ENCODE measurements at places on chromosomes 16 and 17.

DNA sequence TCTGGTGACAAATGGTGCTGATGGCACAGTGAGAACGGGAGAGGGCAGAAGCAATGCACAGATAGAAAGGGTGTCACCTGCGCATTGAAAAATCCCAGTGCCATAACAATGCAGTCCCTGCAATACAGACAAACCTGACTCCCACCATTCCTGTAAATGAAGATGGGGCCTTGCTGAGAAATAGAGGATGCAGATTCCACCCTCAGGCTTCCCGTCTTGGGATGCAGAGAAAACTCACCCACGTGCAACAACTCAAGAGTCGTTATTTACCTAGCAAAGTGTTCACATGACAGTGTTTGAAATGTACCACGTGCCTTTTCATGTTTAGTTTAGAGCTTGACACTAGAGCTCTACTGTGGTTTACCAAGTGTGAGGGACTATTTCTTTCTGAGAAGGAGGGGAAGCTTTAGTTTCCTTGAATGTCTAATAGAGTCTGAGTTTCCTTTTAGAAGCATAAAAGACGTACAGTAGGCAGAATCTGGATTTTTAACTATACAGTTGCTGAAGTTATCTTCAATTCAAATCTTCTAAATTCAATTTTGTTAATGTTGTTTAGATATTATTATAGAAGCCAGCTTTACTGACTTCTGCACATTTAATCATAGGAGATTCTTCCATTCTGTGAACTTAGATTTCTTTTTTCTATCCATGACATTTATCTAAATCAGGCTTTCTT, 35.6 kb downstream of the WWOX start:
- no peak for DNase-seq

DNA sequence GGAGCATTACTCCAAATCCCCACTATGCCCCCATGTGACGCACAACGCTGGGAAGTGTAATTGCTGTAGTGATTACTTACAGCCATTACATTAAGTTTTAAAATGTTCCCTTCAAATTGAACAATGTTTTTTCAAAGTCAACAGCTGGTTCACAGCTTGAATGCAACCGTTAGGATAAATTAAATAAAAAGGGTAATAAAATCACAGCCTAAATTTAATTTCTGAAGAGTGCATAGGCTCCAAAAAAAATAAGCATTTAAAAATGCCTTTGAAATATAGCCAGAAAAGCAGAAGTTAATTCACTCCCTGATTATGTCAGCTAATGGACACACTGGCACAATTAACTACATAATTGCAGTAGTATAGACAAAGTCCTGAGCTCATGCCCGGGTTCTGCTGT, 50.5 kb upstream of the KDM8 start:
- no peak for DNase-seq

GRCh38 chr17:82234211-82235055, 5.6 kb downstream of the SLC16A3 start:
- DNase-seq = no peak

DNA sequence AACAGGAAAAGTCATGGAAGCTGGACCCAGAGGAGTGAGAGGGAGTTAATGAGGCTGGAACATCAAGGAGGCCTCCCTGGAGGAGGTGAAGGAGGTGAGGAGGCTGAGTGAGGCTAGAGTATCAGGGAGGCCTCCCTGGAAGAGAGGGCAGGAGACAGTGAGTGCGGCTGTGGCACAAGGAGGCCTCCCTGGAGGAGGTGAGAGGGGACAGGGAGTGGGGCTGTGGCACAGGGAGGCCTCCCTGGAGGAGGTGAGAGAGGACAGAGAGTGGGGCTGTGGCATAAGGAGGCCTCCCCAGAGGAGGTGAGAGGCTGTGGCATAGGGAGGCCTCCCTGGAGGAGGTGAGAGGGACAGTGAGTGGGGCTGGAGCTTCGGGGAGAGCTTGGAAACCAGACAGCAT, 5.5 kb downstream of the CAMKK1 start:
- no peak for DNase-seq

DNA sequence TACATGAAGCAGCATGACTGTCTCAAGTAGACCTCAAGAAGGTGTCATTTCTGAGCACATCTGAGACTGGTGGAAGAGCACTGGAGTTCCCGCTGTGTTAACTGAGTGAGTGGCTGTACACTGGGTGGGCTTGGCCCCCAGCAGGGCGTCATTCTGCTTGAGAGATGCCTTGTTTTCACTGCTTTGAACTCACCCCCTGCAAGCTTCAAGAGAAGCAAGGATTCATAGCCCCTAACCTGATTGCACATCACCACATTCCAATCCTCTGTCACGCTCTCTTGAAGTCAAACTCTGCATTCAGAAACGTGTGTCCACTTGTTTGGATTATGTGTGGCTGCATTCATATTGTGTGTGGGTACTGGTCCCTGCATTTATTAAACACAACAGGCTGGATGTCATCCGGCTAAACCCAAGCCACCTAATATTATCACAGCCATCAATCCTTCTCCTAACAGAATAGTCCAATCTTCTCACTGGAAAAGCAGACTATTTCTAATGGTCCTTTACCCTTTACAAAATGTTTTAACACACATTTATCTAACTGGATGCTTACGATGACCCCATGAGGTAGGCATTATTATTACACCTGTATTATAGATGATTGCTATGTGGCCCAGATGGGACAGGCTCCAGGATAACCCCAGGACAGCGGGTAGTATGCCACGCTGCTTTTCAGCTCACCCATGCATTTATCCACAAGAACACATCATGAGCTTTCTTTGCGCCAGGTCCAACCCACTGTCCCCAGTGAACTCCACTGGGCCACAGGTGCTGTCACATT, 76.3 kb downstream of the USP31 start:
- DNase-seq = no peak

DNA sequence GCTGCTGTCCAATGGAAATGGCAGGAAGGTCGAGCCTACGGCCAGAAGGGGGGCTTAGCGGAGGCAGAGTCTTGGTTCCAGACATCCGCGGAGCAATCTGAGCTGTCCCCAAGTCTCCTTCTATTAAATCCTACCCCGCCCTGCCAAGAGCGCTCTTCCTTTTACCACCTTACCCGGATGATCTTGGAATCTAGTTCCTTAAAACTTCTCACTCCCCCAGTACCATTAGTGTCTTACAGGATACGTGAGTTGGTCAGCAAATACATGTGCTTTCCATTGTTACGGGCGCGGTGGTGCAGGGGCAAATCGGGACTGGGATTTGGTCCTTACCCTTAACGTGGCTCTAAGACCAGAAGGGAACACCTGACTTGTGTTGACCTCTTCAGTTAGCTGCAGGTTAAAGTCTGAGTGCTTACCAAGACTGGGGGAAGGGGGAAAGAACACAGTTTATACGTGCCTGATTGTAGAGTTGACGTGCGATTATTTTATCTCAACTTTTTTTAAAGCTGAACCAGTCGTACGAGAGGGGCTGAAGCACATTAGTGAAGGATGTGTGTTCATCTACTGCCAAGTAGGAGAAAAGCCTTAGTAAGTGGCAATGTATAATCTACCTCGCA, 495 bp downstream of the TXNDC17 start:
- no peak for DNase-seq

GRCh38 chr17:9824094-9824493, 1.6 kb upstream of the GLP2R start:
- no peak for DNase-seq

GRCh38 chr17:3546521-3546920, 11.1 kb downstream of the TRPV3 start:
- no peak for DNase-seq

GRCh38 chr16:51392521-51393187, 241.6 kb upstream of the SALL1 start:
- no peak for DNase-seq

DNA sequence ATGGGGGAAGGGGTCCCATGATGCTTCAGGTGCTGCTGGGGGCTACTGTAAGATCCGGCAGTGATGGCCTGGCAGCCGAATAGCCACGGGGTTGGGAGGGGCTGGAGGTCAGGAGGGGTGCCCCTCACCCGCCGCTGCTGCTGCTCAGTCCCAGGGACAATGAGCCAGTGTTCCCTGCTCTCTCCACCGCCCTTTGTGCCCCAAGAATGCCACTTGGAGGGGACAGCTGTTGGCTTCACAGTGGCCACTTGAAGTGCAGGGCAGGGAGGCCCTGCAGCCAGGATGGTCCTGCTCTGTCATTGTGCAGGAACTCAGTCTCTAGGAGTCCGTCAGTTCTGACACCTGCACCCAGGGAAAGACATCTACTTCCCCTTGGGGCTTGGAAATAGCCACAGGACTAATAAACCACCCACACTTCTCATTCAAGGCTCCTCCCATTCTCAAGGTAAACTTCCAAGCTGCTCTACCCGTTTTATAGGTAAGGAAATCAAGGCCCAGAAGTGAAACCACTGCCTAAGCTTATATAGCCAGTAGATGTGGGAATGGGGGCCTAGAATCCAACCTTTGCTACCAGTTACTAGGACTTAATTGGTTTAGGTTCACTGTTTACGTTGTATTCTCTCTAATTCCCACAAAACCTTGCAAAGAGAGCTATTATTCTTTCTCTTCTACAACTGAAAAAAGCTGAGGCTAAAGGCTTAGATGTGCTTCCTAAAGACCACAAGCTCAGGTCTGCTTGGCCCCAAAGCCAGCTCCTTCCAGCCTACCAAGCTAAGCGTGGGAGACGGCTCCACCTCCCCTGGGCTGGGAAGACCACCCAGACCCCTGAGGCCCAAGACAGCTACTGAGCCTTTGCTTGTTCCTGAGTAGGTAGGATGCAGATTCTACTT, 6.2 kb upstream of the CPSF4L start:
- no peak for DNase-seq

DNA sequence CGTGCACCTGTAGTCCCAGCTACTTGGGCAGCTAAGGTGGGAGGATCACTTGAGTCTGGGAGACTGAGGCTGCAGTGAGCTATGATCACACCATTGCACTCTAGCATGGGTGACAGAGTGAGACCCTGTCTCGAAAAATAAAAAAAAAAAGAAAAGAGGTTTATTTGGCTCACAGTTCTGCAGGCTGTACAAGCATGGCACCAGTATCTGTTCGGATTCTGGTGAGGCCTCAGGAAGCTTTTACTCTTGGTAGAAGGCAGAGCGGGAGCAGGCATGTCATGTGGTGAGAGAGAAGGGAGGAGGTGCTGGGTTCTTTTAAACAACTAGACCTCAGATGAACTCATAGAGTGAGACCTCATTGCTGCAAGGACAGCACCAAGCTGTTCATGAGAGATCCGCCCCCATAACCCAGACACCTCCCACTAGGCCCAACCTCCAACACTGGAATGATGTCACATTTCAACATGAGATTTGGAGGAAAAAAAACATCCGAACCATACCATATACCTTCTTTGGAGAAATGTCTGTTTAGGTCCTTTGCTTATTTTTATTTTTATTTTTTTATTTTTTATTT, 10.3 kb upstream of the RMI2 start:
- DNase-seq = no peak

DNA sequence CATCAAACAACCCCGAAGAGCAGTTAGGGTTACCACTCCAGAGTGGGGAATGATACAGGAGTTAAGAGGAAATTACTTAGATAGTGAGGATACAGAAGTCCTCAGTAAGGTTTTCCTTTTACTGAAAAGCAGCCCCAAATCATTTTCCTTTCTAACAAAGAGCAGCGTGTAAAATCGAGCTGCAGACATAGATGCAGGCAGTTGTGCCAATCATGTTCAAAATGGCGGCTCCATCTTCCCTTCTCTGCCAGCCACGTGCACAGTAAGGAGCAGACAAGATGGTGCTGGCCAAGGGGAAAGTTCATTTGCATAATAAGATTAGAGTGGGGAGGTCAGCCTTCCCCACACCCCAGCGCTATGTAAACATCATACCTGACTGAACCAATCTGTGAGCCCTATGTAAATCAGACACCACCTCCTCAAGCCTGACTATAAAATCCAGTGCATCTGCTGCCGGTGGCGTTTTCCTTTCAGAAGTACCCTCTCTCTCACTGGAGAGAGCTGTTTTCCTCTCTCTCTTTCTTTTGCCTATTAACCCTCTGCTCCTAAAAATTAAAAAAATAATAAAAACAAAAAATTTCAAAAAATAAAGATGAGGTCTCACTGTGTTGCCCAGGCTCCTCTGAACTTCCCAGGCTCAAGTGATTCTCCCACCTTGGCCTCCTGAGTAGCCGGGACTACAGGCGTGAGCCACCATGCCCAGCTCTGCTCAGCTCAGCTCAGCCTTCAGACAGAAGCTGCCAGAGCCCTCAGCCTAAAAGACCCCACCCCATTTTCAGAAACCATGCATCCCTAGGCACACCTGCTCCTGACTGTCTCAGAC, 2.6 kb upstream of the SRL start:
- DNase-seq = no peak

- DNase-seq = no peak
Measured at GRCh38 chr17:17098551-17099179, 56.4 kb downstream of the MPRIP start.

DNA sequence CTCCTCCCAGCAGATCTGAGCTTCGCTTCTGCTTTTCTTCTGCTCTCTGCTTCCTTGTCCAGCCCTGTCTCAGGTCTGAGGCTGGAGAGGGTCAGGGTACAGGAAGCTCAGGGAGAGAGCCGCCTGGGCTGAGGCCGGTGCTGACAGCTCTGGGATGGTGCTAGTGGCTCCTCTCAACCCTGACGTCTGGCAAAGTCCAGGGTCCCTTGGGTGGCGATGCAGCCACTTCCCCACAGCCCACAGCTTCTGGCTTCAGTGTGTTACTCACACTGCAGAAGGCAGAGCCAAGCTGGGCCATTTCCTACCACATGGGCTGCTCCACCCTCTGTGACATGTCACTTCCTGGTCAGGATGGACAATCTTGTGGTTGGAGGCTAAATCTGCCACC, at the start of gene CD300C:
Gene CD300C (minus strand): TSS at position 273 of the 388 bp plus-strand sequence. CDS start 333 bp downstream, outside the sequence.
- no peak for DNase-seq

DNA sequence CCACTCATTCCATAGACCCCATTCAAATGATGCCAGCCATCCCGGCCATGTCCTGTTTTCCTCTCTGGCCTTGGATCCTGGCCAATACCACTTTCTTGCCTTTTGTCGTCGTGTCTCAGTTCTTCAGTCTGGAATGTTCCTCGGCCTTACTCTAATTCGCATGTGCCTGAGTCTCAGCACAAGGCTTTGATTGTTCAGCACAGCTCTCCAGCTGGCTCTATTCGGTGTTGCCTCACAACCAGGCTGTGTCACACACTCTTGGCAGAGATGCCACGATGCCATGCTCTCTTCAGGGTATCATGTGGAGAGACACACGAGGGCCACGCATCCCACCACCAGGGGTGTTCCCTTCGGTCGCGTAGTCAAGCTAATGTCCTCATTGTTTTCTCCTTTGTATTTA, 1.8 kb upstream of the VPS4A start:
- DNase-seq = peak; percentile 46
